SK-N-MC (cell line): ENCODE measurements at places on chromosomes 5 and 9.

- no peak for DNase-seq
These were observed 43.9 kb upstream of the ICE1 start for GRCh38 chr5:5378531-5378930.

DNA sequence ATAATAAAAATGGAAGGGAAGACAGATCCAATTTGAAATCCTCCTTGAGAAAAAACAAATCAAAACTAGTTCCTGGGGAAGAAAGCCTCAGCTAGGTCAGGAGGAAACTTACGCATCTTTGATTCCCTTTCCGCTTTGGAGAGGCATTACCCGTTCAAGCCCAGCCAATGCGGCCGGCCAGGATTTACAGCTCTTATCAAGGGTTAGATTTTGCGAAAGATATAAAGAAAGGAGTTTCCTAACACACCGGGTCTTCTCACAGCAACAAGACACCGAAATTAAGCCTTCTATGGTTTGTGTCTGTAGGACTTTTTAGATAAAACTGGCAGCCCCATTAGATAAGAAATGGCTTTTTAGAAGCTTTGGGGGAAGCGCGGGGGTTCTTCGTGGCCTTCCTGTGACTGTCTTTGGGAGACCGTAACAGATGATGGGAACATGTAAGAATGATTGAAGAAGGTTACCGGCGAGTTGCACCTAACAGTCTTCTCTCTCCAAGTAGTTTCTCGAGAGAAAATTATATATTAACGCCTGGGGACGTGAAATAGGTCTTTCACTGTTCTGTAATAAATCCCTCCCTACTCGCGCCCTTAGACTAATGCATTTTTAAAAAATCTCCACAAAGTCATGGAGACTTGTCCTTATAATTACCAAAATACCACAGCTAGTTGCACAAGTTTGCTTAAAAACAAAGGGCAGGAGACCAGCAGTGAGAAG is 1.3 kb upstream of the ISL1 start:
- DNase-seq, result no peak

DNA sequence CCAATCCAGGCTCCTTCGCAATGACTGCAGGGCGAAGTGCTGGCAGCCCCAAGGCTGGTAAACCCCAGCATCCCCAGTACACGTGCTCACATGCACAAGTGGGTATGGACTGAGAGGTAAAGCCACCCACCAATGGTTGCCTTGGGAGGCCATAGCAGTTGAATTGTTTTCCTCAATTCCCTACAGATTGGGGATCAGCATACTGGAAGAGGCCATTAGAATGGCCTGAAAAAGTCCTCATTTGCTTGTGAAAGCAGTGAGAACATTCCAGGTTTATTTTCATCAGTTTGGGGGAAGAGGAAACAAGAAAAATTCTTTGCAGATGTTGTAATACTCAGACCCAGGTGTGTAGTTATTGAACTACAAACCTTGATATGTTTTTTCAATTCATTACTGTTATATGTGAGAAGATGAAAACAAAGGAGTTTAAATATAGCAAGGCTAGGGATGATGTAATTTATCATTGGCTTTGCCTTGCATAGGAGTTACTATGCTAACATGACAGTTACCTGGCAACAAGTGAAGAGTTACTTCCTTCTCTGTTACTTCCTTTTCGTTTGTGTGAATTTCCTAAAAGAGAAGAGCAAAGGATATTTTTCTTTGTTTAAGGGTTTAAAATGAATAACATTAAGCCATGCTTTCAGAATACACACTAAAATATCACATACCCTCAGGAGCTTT is 36.4 kb downstream of the MTMR12 start:
- DNase-seq, result no peak

- no peak for DNase-seq
These were observed 47.8 kb upstream of the SNX2 start for GRCh38 chr5:122727112-122727541.

DNA sequence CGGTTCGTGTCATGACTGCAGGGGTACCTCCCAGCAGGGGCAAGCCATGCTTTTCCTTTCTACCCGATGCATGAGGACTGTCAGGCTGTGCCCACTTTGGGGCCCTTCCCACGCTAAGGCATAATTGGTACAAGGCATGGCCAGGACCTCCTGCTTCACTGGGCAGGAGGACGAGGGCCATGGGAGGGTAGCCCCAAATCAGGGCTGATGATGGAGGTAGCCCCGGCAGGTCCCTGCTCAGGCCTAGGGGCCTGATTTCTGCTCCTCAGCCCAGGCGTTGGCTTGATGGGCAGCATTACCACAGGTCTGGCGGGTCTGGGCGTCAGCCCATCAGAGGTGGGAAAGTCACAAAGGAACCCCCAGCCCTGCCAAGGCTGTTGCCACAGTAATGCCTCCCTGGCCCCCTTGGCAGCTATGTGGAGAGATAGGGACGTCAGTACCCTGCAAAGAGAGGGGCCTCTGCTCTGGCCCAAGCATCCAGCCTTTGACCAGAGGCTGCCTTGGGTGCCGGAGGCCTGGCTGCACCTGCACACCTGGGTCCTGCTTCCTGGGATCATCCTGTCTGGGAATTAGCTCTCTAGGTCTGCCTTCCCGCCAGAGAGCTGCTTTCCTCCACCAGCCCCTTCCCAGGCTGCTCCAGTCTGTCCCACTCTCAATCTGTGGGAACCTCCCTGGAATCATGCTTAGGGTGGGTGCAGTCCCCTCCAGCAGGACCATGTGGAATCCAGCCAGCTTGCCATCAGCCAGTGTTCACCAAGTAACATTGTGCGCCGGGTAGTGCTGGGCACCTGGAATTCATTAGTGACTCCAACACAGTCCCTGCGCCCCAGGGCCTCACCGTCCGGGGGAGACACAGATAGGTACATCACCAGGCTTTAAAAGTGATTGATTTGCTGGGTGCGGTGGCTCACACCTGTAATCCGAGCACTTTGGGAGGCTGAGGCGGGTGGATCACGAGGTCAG is 15.4 kb downstream of the TSPAN17 start:
- DNase-seq, result no peak

DNA sequence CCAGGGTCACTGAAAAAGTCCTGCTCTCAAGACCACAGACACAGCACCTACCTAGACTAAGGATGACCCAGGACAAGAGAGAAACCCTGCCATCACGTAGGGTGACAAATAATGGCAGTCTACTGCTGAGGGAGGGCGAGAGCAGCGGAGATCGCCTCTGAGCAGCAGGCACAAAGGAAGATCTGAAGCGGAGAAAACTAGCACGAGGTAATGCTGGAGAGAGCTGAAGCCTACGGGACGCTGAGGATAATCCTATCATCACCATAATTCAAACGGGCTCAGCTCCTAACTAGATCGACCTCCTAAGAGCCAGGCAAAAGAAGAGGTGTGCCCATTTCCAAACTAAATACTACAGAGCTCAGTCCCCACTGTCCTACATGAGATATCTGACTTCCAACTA is 41.3 kb downstream of the FBXO10 start:
- DNase-seq, result no peak

- DNase-seq, result no peak
These were observed 106.3 kb upstream of the NR3C1 start for GRCh38 chr5:143509758-143510221.

GRCh38 chr5:173882632-173883031 is 5.5 kb upstream of the CPEB4 start:
- DNase-seq, result no peak

- no peak for DNase-seq
These were observed 20.7 kb downstream of the EHMT1 start for GRCh38 chr9:137639303-137640051.

DNA sequence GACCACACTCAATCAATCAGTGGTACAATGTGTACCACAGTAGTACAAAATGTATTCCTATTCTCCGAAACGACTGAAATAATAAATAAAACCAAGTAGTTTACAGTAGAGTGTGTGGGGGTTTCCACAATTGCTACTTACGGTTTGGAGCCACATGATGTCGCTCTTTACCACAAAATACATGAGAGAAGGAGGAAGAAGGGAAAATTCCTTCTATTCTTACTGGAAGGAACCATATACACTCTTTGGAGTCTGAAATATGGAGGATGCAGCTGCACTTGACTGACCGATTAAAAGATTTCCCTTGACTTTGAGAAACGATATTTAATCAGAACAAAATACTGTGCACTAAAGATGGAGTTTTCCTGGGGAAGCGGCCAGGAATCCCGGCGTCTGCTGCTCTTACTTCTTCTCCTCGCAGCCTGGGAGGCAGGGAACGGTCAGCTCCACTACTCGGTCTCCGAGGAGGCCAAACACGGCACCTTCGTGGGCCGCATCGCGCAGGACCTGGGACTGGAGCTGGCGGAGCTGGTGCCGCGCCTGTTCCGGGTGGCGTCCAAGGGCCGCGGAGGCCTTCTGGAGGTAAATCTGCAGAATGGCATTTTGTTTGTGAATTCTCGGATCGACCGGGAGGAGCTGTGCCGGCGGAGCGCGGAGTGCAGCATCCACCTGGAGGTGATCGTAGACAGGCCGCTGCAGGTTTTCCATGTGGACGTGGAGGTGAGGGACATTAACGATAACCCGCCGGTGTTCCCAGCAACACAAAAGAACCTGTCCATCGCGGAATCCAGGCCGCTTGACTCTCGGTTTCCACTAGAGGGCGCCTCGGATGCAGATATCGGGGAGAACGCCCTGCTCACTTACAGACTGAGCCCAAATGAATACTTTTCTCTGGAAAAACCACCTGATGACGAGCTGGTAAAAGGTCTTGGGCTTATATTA is at the start of gene PCDHA4:
TSS of gene PCDHA4 (plus strand) at position 235 of the 942 bp plus-strand sequence.
- peak; percentile 51 for DNase-seq

- DNase-seq, result no peak
These were observed 109.9 kb downstream of the YIPF5 start for GRCh38 chr5:144060598-144060997.

- no peak for DNase-seq
These were observed 5.9 kb upstream of the RAD23B start for GRCh38 chr9:107276966-107277710.

GRCh38 chr9:91930475-91930874 is 19.6 kb downstream of the ROR2 start:
- no peak for DNase-seq

DNA sequence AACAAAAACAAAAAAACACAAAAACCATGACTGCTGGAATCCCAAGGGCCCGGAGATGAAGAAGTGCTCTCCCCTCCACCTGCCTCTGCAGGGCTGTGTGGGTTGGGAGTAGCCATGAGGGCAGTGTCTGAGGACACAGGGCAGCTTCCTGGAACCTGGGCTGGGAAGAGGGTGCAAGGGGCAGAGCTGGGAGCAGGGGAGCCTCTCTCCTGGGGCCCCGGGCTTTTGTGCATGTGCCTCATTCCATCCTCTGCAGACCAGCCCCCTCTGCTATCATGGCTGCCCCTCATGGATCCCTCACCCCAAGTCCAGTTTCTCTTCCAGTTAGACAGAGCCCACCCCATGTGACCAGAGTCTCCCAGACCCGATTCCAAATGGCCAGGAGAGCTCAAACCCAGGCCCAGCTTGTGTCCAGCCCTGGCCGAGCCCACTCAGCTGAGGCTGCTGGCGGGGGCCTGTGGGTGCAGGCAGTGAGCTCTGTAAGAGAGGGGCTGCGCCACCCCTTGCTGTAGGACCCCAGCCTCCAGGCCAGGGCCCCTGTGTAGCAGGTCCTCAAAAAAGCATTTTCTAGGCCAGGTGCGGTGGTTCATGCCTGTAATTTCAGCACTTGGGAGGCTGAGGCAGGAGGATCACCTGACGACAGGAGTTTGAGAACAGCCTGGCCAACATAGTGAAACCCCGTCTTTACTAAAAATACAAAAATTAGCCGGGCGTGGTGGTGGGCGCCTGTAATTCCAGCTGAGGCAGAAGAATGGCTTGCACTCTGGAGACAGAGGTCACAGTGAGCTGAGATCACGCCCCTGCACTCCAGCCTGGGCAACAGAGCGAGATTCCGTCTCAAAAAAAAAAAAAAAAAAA is 44.5 kb downstream of the PLPP7 start:
- DNase-seq, result no peak

DNA sequence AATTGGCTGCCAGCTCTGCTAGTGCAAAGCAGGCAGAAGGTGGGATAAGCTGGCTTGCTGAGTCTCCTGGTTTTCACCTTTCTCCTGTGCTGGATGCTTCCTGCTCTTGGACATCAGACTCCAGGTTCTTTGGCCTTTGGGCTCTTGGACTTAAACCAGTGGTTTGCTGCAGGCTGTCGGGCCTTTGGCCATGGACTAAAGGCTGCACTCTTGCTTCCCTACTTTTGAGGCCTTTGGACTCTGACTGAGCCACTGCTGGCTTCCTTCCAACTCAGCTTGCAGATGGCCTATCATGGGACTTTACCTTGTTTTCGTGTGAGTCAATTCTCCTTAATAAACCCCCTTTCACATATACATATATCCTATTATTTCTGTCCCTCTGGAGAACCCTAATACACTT is 1293.9 kb upstream of the CDH6 start:
- DNase-seq, result no peak

- no peak for DNase-seq
These were observed 41.1 kb downstream of the ISOC1 start for GRCh38 chr5:129135633-129136032.

GRCh38 chr9:86978922-86979474 is 31.7 kb upstream of the GAS1 start:
- no peak for DNase-seq

- no peak for DNase-seq
These were observed 493.0 kb downstream of the AGTPBP1 start for GRCh38 chr9:85248514-85249312.

GRCh38 chr9:88586452-88586851 is 51.5 kb downstream of the NXNL2 start:
- DNase-seq, result no peak

- DNase-seq, result no peak
These were observed 127.2 kb upstream of the IER5L start for GRCh38 chr9:129305246-129305645.

DNA sequence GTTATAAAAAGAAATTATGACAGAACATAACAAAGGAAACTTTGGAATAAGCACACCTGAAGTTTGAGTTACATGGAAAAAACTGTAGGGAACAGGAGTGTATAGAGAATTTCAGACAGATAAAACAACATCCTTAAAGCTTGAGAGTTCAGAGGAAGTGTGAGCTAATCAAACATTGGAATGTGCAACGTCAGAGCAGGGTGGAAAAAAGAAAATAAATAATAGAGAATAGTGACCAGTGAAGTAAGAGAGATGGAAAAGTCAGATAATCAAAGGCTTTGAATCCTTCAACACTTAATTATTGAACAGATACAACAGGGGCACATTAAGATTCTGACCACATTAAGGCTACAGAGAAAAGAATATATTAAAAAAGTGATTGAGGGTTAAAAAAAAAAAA is 128.5 kb upstream of the CDH10 start:
- no peak for DNase-seq

DNA sequence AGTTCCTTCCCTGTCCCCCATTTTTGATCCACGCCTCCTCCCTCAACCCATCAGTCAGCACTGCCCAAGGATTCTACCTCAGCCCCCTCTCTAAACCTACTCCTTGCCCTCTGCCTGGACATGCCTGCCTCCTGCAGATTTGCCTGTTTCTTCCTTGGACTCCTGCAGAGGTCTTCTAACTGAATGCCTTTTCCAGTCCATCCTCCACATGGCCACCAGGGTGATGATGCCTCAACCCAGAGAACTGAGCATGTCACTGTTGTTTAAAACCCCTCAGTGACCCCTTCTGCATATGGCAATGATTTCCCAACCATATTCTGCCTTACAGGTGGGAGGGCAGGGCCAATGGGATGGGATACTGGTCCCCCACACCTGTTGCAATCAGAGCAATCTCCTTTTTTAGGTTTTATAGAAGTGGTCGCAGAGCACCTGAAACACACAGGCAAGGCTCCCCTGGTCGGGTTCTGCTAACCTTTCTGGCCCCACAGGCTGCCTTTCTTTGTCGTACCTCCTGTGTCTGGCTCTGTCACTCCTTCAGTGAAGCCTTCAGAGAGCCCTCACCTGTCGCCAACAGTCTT is 9.3 kb downstream of the PHYKPL start:
- no peak for DNase-seq
